Neuronal stem cell (in vitro differentiated cells): ENCODE measurements at places on chromosomes 11 and 22.

DNA sequence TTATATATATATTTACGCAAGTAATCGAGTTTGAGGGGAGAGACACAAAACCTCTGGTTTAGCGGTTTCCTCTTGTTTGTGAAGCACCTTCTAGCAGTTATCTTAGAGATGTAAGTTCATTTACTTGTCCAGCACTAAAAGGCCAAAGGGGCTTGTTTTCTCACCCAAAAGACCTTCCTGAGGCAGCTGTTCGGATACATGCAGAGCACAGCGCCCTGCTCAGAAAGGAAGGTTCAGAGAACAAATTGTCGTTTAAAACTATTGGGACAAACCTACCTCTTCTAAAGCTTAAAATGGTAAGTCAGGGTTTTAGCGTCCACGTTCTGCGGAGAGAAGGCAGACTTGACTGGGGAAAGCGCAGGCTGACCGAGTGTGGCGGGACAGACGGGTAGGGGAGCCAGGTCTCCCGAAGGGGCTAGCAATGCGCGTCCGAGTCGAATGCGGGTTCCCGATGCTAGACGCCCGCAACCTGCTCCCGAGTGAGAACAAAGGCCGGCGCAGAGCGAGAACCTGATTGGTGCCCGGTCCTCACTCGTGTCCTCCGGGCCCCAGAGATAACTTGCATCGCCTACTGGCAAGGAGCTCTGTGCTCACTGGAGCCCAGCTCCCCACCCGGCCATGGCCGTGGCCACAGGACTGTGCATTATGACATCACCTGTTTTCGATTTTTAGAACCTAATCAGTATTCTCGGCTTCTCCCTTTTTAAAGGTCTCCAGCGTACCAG lies 1.0 kb upstream of the SESN3 start:
- DNase-seq, result no peak

- DNase-seq, result no peak
Measured at GRCh38 chr22:21971858-21972275, 10.7 kb downstream of the TOP3B start.

GRCh38 chr22:20530368-20531153 lies 23.2 kb downstream of the MED15 start:
- no peak for DNase-seq

- no peak for DNase-seq
Measured at GRCh38 chr11:109795234-109795633, 298.0 kb upstream of the ZC3H12C start.

GRCh38 chr11:17719938-17720795 lies 796 bp downstream of the MYOD1 start:
- DNase-seq, result no peak

- no peak for DNase-seq
Measured at GRCh38 chr11:34976496-34977088, 60.2 kb downstream of the PDHX start.

- DNase-seq, result no peak
Measured at GRCh38 chr11:129414144-129414872, 38.7 kb downstream of the BARX2 start.

- DNase-seq, result no peak
Measured at GRCh38 chr11:6813656-6814055, 14.2 kb upstream of the OR6A2 start.

DNA sequence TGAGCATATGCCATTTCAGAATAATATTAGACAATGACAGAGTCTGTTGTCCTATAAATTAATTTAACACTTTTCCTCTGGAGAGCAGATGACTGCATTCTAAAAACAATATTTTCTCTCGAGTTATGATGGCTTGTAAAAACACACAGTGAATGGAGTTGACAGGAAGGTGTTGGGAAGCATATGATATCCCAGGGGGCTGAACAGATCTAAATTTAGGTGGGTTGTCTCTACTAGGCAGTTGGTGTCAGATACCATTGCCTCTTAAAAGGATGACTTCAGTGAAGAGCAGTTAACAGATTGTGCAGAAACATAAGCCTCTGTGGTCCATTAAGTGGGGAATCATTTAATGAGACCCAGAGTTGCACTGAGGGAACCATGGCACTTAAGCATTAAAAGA lies 30.7 kb downstream of the SVIP start:
- no peak for DNase-seq

- DNase-seq, result no peak
Measured at GRCh38 chr22:49824936-49825335, 2.7 kb downstream of the BRD1 start.

GRCh38 chr11:17478070-17478469 lies 1.4 kb upstream of the ABCC8 start:
- DNase-seq, result no peak
